AG04449 (cell line): ENCODE measurements at places on chromosomes 13 and 19.

- no peak for DNase-seq
Observed at GRCh38 chr19:47239610-47240296, 8.8 kb upstream of the BBC3 start.

DNA sequence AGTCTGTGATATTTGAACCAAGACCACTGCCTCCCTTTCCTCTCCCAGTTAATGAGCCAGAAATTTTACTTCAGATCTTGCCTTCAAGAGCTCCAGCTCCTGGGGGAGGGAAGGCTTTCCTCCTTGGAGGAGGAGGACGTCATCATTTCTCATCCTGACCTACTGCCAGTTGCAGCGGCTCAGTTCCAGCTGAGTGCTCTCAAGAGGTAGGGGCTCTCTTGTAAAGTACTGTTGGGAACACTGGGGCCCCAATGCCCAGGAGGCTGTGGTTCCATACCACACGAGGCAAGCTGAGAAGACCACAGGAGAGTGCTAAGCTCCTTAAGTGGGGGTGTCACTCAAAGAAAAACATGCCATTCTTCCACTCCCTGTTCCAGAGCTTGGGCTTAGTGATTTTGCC, 36.2 kb downstream of the METTL21C start:
- no peak for DNase-seq

- no peak for DNase-seq
Observed at GRCh38 chr13:20128459-20128931, 32.4 kb downstream of the GJA3 start.

DNA sequence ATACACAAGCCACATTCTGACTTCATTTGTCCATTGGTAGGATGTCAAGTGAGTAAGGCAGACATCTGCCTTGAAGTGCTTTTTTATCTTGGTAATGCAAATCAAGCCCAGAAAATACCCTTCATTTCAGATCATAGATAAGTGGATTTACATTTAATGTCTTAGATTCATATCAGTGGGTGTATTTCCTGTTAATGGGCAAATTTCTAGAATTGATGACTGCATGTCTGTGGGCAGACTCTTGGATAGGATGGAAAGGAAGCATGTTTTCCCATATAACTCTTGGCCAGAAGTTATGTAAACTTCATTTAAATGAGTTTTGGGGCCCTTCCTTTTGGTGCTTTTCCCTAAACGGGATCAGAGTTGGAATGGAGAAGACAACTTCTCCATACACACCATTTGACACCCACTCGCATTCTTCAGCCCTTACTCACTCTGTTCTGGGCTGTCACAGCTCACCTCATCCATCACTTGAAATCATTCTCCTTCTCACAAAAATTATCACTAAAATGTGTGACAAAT, 154.6 kb downstream of the FLT1 start:
- no peak for DNase-seq

GRCh38 chr13:92951273-92951890, 275.2 kb upstream of the GPC6 start:
- DNase-seq = no peak
